NCI-H2029 (cell line): ENCODE measurements at places on chromosomes 1 and 21.

GRCh38 chr1:183593356-183593755 lies 3.1 kb upstream of the NCF2 start:
- no peak for DNase-seq

DNA sequence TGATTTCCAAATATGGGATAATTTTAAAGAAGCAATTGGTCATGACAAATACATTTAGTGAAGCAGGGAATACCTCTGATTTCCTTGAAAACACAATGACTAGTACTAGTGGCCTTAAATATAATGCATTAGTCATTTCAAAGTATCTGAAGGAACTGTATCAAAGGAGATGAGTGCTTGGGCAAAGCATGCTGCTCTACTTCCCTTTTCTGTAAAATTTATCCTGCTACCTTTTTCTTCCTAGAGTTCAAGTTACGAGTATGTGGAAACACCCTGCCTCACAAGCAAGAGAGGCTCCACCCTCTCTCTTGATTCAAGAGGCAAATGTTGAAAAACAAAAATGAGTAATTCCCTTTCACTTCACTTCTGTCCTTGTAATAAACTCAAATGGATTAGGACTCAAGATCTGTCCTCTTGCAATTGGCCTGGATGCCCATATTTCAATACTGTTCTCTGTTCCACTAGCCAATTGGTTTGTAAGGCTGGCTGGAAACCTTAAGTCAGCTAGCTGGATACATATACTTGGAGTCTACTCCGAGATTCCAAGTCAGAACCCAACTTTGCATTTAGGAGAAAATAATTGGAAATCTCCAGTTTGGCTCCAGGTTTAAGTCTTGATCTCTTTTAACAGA lies 92.5 kb downstream of the CDC42BPA start:
- no peak for DNase-seq

GRCh38 chr1:75600781-75601180 lies 10.1 kb downstream of the SLC44A5 start:
- no peak for DNase-seq

- no peak for DNase-seq
Observed at GRCh38 chr1:77280962-77281361, 857 bp upstream of the AK5 start.

- DNase-seq = no peak
Observed at GRCh38 chr21:41280115-41280919, 36.3 kb upstream of the FAM3B start.

DNA sequence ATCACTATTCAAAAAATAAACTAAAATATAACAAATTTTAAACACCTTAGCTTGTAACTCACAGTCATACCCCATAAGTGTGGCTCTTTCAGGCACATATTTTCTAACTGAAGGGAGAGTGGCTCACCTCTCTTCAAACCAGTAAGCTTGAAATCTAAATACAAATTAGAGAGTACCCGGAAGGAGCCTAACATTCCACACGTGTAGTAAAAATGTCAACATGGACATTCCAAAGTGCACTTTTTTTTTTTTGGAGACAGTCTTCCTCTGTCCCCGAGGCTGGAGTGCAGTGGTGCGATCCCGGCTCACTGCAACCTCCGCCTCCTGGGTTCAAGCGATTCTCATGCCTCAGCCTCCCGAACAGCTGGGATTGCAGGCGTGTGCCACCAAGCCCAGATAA lies 275.6 kb upstream of the ADGRL2 start:
- no peak for DNase-seq

DNA sequence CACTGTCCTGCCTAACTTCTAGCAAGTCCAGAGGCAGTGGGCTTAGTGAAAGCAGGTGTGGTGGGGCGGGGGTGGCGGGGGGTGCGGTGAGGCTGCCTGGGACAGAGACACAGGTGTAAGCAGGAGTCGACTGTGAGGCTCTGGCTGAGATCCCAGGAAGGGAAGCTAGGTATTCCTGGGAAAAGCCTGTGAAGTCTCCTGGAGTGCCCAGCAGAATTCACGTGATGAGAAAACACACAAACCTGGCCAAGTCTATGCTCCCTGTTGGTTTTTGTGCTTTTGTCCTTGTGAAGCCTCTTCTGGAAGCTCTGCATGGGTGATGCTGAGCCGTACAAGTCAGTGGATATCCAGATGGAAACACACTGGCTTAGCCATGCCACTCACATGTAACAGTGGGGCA lies 5.3 kb downstream of the GALNT2 start:
- peak; percentile 78 for DNase-seq

- no peak for DNase-seq
Observed at GRCh38 chr1:39453603-39454002, 37.8 kb upstream of the BMP8A start.

DNA sequence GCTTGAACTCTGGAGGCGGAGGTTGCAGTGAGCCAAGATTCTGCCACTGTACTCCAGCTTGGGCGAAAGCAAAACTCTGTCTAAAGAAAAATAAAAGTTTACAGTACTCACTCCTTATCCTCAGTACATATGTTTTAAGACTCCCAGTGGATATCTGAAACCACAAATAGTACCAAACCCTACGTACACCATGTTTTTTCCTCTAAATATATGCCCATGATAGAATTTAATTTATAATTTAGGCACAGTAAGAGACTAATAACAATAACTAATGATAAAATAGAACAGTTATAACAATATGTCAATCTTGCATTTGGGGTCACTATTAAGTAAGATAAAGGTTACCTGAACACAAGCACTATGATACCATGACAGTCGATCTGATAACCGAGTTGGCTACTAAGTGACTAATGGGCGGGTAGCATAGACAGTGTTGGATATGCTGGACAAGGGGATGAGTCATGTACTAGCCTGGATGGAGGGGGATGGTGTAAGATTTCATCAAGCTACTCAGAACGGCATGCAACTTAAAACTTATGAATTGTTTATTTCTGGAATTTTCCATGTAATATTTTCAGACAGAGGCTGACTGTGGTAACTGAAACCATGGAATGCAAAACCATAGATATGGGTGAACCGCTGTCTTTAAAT lies 43.7 kb downstream of the ST7L start:
- DNase-seq = no peak

DNA sequence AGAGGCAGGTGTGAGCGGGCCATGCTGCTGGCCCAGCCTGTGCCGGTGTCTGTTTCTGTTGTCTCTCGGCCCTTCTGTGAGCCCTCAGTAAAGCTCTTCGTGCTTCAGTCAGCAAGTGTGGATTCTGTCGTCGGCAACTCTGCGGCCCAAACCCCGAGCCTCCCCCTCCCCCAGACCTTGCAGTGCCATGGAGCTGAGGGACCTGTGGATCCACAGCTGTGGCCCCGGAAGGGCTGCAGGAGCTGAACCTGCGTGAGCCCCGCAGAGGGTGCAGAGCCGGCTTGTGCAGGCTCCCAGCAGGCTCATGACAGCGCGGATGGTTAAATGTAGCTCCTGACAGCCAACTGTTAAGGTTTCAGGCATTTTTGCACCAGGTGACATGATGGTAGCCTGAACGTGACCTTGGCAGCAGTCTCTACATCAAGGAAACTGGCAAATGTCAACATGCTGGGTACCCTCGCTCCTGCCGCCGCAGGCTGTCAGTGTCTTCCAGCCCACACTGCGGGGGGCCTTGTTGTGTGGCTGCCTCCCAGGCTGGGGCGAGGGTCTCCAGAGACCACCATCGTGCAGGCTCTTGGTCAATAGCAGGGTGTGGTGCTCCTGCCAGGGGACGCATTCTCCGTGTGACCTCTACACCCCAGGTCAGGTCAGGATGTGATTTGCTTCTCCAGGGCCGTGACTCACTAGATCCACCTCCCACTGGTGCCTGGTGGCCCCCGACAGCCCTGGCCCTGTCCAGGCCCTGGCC lies 7.0 kb downstream of the LRRC3 start:
- DNase-seq = no peak

- peak; percentile 3 for DNase-seq
Observed at GRCh38 chr1:234111458-234112142, 207.1 kb downstream of the SLC35F3 start.

DNA sequence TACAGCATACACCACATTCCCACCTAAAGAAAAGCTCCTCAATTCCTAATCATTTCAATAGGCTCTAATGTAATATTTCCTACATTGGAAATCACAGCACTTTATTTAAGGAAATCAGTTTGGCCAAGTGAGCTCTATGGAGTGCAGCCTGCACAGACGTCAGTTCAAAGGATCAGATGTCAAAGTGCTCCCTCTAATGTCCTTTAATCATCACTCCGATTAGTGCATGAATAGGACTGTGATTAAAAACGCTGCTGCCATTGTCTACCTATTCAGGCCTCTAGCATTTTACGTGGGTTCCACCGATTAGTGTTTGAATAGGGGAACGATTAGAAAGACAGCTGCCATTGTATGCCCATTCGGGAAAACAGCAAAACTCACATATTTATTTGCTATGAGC lies 50.2 kb downstream of the DPYD start:
- no peak for DNase-seq

GRCh38 chr1:168372307-168372706 lies 91.6 kb downstream of the TBX19 start:
- DNase-seq = no peak

DNA sequence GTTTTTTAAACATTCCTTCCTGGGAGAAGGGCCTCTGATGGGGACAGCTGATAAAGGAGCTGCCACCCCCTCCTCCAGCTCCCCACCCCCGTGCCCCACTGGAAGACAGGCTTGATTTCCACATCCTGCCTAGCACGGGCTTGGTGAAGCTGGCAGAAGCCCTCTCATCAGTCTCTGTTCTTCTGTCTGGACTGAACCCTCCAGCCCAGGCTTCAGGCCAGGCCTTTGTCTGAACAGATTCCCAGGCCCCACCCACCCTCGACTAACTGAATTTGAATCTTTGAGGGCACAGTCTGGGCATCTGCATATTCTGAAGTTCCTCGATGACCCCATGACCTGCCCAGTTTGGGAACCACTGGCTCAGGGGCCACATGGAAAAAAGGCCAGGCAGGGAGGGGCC lies 75.3 kb downstream of the CD58 start:
- no peak for DNase-seq

DNA sequence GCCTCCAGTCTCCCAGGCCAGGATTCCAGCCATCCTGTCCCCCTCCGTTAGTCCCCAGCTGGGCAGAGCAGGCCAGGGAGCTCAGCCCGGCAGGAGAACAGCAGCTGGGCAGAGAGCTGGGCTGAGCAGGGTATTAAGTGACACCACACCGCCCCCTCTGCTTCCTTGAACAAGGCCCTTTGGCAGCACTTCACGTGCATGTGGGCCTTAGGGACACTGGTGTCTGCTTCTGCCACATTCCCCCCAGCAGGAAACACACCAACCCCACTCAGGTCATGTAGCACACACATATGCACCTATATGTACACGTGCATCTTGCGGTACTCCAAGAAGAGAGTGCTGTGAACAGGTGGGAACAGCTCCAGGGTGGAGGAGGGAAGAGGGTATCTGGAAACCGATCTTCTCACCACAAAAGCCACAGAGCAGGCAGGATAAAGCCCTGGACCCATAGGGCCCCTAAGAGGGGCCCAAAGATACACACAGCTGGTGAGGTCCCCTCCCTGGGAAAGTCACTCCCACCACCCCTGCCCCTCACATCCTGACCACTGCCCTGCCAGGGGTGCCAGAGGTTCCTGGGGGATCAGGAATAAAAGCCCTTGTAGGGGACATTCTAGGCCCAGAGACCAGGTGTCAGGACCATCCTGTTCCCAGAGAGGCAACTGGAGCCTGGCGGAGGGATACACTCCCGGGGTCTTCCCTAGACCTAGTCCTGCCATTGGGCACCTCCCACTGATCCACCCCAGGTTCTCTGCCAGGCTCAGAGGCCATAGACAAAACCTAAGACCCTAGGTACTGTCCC lies 4.5 kb downstream of the EPHA2 start:
- DNase-seq = peak; percentile 62

GRCh38 chr1:20371411-20371810 lies 80.7 kb downstream of the VWA5B1 start:
- DNase-seq = no peak

DNA sequence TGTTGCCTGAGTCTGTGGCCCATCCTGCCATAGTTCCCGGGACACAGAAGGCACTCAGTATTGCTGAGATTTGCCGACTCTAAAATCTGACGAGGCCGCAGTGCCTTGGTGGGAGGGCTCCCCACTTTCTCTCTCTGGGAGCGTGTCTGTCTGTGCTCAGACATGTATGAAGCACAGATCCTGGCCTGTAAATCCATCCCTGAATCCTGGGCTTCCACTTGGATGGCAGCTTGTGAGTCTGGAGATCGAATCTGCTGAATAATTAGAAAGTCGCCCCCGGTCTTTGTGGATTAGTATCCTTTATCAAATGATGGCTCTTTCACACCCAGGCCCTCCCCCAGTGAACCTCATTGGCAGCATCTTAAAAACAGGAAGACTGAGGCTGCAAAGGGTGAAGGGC lies 10.4 kb downstream of the UBASH3A start:
- no peak for DNase-seq
